Spinal cord (tissue), 10 donors: ENCODE measurements at places on chromosomes 6 and 20. TPM values are rescaled to one million over a fixed set of nuclear protein-coding genes. Genes with fewer than 3 reads are reported as not detected.
A peak's percentile ranks its signal among the peaks of the same experiment; 100 is the strongest.

DNA sequence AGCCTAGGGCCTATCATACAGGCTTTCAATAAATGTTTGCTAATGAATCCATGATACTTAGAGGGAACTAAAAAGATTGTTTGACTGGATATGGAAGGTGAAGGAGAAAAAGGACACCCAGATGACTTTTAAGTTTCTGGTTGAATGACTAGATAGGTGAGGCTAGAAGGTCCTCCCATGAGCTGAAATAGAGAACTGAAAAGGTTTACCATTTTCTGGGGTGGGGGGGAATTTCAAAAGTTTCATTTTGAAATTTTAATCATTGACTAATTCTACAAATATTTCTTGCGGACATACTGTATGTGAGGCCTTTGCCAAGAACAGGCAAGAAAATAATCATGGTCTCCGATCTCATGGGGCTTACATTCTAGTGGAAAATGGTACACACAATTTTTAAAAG is 17.9 kb upstream of the ZBTB2 start:
- no peak for DNase-seq

- no peak for DNase-seq
Observed at GRCh38 chr6:21992178-21992967, 304.5 kb downstream of the PRL start.

DNA sequence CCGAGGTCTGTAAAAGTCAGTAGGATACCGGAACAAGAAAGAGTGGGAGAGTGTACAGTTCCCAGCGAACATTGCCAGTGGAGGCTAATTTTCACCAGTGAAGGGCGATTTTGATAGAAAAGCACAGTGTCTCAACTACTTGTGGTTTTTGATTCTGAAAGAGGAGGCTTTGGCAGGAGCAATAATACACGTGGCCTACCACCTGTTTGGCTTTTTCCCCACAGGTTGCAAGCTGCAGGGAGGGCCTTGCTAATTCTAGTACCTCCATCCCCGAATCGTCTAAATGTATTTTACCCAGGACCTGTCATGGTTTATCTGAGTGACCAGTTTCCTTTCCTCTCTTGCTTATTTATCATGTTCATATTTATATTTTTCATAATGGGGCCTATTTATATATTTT is 3.3 kb upstream of the EFCAB8 start:
- no peak for DNase-seq

DNA sequence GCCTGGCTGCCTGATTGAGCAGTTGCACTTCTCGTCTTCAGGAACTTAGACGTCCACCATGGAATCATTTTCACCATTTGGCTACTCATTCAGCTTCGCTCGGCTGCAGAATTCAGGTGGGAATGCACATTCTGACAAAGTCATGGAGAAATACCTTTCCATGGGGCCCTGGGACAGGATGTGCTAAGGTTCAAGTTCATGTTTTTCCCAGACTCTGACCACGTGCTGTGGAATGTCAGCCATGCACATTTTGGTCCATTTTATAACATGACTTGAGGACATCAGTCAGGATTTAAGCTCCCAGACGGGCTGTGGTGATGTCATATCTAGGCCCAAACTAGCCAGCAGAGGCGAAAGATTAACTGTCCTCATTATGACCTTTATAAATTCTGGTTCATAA is 205.3 kb downstream of the TBXT start:
- DNase-seq, result no peak

DNA sequence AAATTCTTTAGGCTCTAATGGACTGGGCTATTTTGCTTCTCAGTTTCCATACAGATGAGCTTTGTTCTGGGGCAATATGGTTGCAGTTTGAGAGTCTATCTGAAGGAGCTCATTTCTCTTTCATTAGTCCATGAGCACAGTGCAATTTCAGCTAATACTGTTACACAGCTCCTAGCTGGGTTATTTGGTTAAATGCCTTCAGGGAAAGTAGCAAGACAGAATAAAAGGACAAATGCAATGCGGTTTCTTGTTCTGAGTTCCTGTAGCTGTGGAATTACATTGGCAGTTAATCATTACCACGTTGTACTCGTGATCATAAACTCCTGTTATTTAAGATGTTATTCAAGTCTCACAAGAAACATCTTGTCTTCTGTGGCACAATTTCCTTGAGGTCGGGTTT is 127.7 kb downstream of the BFSP1 start:
- DNase-seq, result peak; percentile 91

DNA sequence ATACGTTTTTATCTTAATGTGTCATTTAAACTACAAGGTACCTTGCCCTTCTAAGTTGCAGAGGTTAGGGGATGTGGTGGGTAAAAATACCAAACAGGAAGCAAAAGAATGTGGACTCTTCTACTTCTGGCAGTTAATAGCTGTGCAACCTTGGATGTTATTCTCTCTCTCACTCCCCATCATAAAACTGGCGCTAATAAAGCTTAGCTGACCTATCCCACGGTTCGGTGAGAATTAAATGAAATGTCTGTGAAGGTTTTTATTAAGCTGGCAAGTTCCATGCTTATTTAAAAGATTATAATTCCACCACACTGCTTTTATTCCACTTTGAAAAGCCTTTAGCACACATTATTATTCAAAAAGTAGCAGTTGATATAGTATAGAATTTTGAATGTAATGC is 127.8 kb upstream of the SLC22A23 start:
- DNase-seq, result no peak

The THBS2 gene
- total RNA-seq, result 99.4 TPM

GRCh38 chr6:143569040-143569439 is 57.5 kb upstream of the FUCA2 start:
- peak; percentile 29 for DNase-seq

DNA sequence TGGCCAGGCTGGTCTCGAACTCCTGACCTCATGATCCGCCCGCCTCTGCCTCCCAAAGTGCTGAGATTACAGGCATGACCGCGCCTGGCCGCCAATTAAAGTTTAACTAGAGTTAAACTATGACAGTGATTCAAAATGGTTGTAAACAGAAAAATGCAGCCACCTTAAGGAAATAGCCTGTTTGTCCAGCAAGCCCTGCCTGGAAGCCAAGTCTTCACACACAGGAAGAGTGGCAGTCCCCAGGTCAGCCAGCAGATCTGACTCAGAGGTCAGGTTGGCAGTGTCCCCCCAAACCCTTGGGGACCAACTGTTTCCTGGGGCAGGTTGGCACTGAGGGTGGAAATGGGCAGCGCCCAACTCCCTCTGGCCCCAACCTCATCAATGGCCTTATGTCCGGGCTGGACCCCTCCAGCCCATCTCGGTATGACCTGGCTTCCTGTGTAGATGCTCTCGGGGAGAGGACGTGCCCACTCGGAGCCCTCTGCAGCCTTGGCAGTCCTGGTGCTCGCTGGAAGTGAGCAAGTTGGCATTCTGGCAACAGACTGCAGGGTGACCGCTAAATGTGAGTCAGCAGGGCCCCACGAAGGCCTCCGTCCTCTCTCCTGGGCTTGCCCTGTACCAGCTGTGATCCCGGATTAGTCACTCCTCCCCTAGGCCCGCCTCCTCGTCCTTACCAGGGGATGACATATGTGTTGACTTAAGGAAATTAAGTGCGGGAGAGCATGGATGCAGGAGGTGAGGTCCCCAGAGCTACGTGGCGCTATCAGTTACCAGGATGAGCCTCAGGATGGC is 9.7 kb upstream of the HSP90AB1 start:
- no peak for DNase-seq

- no peak for DNase-seq
Observed at GRCh38 chr20:5888041-5888440, 62.3 kb downstream of the TRMT6 start.

DNA sequence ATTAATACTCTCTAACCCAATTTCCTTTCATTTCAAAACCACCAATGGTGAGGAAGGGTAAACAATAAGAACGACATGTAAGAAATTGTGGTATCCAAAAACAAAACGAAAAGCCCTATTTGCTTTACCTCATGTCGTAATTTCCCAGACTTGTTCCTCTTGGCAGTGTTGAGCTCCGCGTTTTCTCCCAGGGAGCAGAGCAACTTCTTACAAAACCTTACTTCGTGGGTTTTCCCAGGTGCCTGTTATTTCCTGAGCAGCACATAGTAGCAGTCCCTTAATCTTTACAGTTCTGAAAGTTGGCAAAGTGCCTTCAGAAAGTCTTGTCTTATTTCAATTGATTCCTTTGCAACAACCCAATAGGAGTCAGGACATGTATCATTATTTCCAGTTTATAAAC is 207.9 kb upstream of the MARCKS start:
- no peak for DNase-seq

DNA sequence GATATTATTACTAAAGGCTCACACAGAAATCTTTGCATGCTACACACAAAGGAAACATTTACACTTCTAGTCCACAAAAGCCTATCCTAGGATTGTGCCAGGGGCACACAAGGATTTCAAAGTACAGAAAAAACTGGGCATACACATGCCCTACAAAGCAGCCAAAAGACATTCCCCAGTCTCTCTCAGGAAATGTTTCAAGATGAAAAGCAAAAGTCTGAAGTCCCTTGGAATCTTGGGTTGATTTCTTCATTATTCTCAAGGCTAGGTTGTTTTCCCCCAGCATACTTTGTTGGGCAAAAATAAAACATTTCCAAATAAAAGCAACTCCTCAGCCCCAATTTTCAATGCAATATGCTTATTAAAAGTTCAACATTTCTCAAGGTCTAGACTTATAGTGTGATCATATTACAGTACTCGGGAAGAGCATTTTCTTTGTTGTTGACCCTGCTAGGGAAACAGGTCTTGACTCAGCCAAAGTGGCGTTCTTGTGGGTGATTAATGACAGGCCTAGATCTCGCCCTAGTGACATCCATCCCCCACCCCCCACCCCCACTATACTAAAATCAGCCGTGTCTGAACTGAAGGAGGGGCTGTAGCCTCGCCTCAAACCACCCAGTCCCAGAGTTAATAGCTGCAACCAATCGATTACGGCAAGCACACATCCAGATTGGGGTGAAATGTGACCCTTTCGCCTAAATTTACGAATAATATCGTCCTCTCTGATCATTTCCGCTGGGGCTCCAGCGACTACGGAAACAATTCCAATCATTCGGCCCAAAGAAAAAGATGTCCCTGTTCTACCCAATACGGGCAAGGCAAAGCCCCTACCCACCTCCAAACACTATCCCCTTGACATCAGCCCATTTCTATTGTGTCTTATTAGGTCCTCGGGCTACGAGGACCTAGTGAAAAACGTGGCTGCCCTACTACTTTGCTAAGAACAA is 1.4 kb downstream of the AKIRIN2 start:
- peak; percentile 75 for DNase-seq

GRCh38 chr20:44911264-44911921 is 1.5 kb downstream of the PABPC1L start:
- no peak for DNase-seq

The DUSP22 gene
- 29.7 TPM for total RNA-seq

- DNase-seq, result no peak
Observed at GRCh38 chr6:16802071-16802470, 40.8 kb upstream of the ATXN1 start.

The SLC26A8 gene
- 4.4 TPM for total RNA-seq

The WFDC10B gene
- not detected for total RNA-seq

DNA sequence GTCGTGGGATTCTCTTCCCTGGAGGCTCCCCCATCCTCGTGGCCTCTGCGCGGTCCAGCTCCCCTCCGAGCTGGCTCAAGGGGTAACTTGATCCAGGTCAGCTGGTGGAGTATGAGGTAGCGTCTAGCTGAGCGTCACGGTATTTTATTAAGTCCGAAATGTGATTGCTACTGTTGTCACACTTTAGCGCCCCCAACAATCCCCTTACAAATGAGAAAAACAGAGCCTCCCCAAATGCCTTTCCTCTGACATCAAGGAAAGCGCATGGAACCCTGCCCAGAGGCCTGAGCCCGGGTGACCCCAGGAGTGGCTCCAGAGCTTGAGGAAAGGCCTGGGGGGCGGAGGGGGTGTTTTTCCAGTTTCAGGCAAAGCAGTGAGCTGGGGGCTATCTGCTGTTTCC is 192.4 kb downstream of the ZMYND8 start:
- DNase-seq, result no peak

The GRM4 gene
- total RNA-seq, result 13.5 TPM

DNA sequence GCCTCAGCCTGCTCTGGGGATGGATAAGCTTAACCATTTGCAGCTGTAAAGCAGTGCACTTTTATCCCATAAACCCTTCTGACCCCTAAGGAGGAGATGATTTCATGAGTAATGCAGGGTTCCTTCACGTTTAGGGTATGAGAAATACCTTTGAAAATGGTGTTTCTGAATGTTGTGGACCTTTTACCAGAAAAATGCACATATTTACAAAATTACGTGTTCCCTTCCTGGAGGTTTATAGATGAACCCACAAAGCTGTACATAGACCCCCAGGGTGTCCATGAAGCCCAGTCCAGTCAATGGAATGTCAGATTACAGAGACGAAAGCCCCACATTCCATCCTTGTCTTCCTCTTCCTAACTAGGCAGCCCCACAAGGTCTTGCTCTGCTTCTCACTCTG is 78.6 kb upstream of the INSM1 start:
- DNase-seq, result no peak

- DNase-seq, result no peak
Observed at GRCh38 chr20:52279706-52280105, 88.1 kb upstream of the ZFP64 start.

GRCh38 chr6:157045831-157046454 is 268.8 kb downstream of the ARID1B start:
- DNase-seq, result peak; percentile 69

- no peak for DNase-seq
Observed at GRCh38 chr20:62742550-62742949, 33.9 kb downstream of the NTSR1 start.

- DNase-seq, result no peak
Observed at GRCh38 chr20:15900443-15900842, 672.8 kb downstream of the KIF16B start.

The TPBG gene
- total RNA-seq, result 22.3 TPM

- DNase-seq, result no peak
Observed at GRCh38 chr6:111600588-111601445, 4.9 kb downstream of the TRAF3IP2 start.
